ENCODE measurements at places on chromosomes 5 and 9. TPM values are rescaled to one million over a fixed set of nuclear protein-coding genes. Genes with fewer than 3 reads are reported as not detected.

DNA sequence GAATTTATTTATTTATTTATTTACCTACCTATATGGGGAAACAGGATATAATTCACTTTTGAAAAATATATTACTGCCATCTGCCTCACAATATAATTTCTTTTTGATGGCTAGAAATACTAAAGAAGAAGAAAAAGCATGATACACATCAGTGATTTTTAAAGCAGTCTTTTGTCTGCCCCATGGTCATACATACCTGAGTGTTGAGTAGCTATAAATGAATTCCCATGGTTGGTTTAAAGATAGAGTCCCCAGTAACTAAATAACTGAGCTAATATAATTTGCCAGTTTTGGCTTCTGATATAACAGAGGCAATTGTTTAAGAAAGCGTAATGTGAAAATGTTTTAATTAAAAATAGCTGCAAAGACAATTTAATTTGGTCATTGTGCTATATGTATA, 447.8 kb downstream of the PDE4D start:
- no peaks in the 10 kb centered on the region for H3K36me3 ChIP-seq
- no peaks in the 10 kb centered on the region for H3K4me1 ChIP-seq
- H3K4me3 ChIP-seq: no peak overlapping the region
- no peak overlapping the region for H3K27ac ChIP-seq

GRCh38 chr9:128762671-128763449, 8.9 kb downstream of the ZER1 start:
- DNase-seq: no peak
- H3K27me3 ChIP-seq: no peaks in the 10 kb centered on the region
- peaks cover 15% of the 10 kb centered on the region for H3K4me1 ChIP-seq
- H3K36me3 ChIP-seq: peaks cover 3% of the 10 kb centered on the region
- no peak overlapping the region for H3K4me3 ChIP-seq

- DNase-seq: no peak
- H3K27ac ChIP-seq: no peak overlapping the region
- H3K4me1 ChIP-seq: peaks cover 11% of the 10 kb centered on the region
- H3K4me3 ChIP-seq: no peak overlapping the region
- peaks cover 29% of the 10 kb centered on the region for H3K36me3 ChIP-seq
Observed at GRCh38 chr5:176474476-176474875, 26.3 kb downstream of the FAF2 start.

DNA sequence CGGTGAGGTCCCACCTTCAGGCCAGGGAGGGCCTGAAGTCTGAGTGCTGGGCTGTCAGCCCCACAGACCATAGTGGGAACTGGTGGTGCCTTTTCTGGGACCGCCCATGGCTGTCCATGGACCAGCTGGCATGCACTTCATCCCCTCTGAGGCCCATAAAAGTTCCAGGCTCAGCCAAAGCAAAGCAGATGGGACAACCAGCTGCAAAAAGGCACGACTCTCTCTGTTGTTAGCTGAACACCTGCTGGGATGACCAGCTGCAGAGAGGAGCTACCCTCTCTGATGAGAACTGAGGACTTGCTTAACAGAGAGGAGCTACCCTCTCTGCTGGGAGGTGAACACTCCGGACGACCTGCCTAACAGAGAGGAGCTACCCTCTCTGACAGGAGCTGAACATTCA, 844.3 kb upstream of the DMAC1 start:
- no peaks in the 10 kb centered on the region for H3K27me3 ChIP-seq
- DNase-seq: no peak
- H3K4me3 ChIP-seq: no peak overlapping the region
- no peaks in the 10 kb centered on the region for H3K36me3 ChIP-seq
- no peak overlapping the region for H3K27ac ChIP-seq

DNA sequence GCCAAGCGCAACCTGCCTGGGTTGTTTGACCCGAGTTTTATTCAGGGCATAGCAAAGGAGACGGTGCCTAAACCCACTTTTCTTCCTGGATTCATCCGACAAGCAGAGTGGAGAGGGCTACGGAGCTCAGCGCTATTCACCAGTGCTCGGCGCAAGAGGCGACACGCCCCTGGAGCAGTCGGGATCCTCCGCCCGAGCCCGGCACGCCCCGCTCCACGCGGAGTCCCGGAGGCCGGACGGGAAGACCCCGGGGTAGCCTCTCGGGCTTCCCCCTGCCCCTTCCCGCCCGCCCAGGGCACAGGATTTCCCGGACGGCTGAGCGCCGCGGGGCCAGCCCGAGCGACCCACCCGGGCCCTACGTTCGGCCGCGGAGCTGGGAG, 427 bp downstream of the SERINC5 start:
- peaks cover 52% of the 10 kb centered on the region for H3K4me1 ChIP-seq
- peak overlapping the region; percentile 81 for H3K4me3 ChIP-seq
- peak; percentile 69 for DNase-seq
- H3K27ac ChIP-seq: peak overlapping the region; percentile 88
- H3K27me3 ChIP-seq: no peaks in the 10 kb centered on the region
- H3K36me3 ChIP-seq: peaks cover 39% of the 10 kb centered on the region

GRCh38 chr9:130078547-130078946, 24.8 kb downstream of the GPR107 start:
- peaks cover 14% of the 10 kb centered on the region for H3K4me1 ChIP-seq
- no peaks in the 10 kb centered on the region for H3K27me3 ChIP-seq
- no peak overlapping the region for H3K4me3 ChIP-seq
- DNase-seq: no peak
- peaks cover 22% of the 10 kb centered on the region for H3K36me3 ChIP-seq

GRCh38 chr5:133565993-133566392, 46.3 kb downstream of the FSTL4 start:
- H3K4me1 ChIP-seq: peaks cover 2% of the 10 kb centered on the region
- DNase-seq: peak; percentile 15

Gene AK3
- total RNA-seq: 33.3 TPM

All from activated naive CD8-positive, alpha-beta T cell treated with anti-CD3 and anti-CD28 coated beads for 36 hours (primary cell).